ENCODE measurements at places on chromosomes 13 and 19.
A peak's percentile ranks its signal among the peaks of the same experiment; 100 is the strongest.

DNA sequence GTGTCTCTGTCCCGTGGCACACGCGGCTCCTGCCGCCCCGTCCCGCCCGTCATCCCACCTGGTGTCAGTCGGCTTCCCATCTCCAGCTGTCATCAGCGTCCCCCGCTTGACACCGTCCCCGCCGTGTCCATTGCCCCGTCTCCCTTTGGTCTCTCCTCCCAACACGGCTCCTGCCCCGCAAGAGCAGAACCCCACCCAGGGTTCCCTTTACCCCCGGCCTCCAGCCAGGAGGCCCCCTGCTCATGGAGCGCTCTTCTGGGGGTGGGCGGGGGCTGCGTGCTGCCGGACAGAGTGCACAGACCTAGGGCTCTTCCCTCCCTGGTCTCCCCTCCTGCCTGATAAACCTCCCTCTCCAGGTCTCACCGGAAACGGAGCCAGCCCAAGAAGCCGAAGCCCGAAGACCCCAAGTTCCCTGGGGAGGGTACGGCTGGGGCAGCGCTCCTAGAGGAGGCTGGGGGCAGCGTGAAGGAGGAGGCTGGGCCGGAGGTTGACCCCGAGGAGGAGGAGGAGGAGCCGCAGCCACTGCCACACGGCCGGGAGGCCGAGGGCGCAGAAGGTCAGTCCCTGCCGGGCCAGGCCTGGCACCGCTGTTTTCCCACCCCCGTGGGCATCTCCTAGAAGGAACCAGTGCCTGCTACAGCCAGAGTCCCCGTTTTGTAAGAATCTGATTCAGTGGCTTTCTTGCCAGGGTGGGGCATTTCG lies 150.5 kb downstream of the KDM4B start:
- DNase-seq = no peak

DNA sequence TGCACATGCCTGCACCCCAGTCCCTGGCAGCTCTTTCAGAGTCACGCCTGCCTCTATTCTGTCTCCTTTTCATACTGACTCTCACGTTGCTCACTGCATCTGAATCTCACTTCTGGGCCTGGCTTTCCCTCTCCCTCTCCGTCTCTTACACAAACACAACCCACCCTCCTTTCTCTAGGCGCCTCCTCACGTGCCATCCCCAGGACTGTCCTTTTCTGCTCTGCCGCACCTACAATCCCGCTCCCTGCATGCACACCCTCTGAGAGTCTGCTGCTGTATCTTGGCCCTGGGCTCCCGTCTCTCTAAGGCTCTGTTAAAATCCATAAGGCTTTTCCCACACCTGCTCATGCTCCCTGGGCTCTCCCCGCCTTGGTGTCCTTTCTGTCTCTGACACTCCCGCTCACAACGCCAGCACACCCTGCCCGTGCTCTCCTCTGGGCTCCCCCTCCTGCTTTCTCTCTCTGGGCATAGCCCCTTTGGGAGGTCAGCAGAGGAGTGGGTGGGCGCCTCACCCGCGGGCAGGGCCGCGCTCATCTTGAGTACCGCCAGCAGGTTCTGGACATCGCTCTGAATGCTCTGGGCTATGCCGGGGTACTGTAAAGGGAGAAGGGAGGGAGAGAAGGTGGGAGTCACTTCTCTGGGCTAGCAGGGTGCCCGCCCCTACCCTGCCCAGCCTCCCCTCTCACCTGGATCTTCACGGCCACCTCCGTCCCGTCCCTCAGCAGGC lies 12.7 kb upstream of the NUMBL start:
- DNase-seq = no peak

DNA sequence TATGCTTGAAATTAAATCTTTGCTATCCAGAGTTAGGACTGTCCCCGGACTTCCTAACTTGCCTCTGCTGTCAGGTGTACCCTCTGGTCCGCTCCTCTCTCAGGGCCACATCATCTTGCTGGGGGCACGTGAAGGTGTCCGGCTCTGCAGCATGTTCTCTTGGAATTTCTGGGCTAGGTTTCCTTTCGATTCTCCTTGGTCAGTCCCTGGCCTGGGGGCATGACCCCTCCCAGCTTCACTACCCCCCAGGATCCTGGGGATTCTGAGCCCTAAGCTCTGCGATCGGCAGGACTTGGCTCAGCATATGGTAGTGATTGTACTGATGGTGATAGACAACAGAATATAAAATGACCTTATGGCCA lies 5.1 kb upstream of the GPI start:
- DNase-seq = no peak

DNA sequence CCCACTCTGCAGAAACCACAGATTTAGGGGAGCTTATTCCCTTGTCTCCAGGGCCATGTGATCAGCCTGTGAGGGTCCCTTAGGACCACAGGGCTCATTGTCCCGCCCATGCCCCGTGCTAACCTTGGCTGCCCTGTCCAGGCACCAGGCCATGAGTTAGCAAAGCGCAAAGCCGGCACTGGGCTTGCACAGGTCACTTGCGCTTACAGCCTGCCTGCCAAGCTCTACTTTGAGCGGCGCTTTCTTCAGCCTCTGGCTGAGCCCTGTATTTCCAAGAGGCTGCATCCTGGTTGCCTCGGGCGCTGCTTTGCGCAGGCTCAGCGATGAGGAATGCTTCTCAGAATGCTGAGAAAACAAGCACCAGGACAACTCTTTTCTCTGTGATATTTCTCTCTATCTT lies 188.0 kb downstream of the TDRD3 start:
- no peak for DNase-seq

DNA sequence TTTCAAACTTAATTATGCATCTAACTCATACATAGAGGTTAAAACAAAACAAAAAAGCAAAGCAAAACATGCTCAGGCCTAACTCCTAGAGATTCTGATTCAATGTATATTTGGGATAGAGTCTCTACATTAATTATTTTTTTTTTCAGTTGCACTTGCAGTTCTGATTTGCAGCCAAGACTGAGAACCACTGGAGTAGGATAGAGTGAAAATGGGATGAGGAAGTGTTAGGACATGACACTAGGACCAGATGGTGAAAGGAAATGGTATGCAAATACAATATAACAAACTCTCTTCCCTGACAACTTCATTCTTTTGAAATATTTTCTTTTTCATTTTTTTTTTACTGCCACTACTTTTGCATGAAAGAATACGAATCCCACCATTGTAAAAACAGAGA lies 1.8 kb downstream of the CCDC122 start:
- no peak for DNase-seq

GRCh38 chr19:38686530-38686888 lies 39.1 kb downstream of the ACTN4 start:
- peak; percentile 34 for DNase-seq

- no peak for DNase-seq
Measured at GRCh38 chr13:110422913-110423688, 116.0 kb downstream of the COL4A2 start.

- no peak for DNase-seq
Measured at GRCh38 chr13:73934215-73934641, 200.0 kb downstream of the KLF12 start.

DNA sequence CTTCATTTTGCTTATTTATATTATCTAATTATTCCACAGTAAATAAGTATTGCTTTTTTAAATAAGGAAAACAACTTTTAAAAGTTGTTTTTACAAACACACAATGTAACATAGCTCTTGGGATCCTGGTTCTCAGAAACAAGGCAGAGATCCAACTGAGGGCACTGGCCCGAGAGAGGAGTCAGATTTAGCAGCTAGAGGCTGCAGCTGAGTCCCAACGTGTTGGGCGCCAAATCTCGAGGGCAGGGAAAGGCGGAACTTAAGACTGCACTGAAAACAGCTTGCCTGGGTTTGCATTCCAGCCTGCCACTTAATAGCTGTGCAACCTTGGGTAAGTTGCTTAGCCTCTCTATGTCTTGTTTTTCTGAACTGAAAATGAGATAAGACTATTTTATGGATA lies 16.4 kb upstream of the WASF3 start:
- DNase-seq = no peak

DNA sequence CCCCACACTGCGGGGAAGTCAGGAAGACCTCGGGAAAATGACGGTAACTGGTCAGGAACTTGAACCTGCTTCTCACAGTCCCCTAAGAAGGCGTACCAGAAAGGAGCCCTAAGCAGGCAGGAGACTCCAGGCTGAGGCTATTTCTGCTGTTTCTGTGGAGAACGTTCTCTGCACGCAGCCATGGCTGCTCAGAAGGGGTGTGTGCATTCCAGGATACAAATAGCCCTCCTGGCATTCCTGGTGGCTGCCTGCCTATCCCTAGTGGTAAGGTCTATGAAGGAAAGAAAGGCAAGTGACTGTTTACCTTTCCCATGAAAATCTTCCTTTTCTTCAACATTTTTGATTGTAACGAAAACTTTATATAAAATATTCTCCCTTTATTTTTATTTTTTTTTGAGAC lies 2.5 kb downstream of the SGCG start:
- DNase-seq = no peak

- DNase-seq = no peak
Measured at GRCh38 chr13:79659121-79659521, 178.2 kb downstream of the NDFIP2 start.

GRCh38 chr13:41652735-41653361 lies 195.5 kb downstream of the RGCC start:
- peak; percentile 66 for DNase-seq

- DNase-seq = no peak
Measured at GRCh38 chr19:23222998-23223652, 27.1 kb downstream of the ZNF724 start.

DNA sequence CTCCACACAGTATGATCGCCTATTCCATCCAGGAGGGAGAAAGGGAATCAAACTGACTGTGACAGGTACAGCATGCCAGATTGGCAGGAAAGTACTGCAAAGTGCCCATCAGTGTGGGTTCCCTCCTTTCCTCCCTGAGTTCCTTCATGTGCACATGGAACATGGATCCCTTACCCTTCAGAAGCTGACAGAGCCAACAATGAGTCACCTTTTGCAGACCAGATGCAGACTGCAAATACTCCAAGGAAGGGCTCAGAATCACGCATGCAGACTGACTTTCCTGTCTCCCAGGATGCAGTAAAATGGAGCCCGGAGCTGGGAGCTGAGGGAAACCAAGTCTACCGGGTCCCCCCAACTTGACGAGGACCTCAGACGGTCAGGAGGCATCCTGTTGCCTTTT lies 41.8 kb downstream of the SACS start:
- DNase-seq = no peak

DNA sequence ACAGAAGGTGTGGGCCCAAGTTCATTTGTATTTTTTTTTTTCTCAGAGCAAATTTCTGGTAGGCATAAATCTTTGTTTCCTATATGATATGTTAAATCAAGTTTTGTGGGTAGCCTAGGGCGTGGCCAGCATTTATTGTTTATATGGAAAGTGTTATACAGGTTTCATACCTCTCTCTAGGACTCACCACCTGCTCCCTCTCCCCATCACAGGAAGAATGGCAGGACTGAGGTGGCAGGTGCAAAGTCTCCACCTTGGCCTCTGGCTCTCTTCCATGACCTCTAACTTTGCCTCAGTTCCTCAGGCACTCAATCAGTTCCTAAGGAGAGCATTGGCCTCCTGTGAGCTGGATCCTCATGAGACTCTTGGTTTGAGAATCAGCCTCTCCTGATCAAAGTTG lies 172.3 kb upstream of the TSC22D1 start:
- no peak for DNase-seq

DNA sequence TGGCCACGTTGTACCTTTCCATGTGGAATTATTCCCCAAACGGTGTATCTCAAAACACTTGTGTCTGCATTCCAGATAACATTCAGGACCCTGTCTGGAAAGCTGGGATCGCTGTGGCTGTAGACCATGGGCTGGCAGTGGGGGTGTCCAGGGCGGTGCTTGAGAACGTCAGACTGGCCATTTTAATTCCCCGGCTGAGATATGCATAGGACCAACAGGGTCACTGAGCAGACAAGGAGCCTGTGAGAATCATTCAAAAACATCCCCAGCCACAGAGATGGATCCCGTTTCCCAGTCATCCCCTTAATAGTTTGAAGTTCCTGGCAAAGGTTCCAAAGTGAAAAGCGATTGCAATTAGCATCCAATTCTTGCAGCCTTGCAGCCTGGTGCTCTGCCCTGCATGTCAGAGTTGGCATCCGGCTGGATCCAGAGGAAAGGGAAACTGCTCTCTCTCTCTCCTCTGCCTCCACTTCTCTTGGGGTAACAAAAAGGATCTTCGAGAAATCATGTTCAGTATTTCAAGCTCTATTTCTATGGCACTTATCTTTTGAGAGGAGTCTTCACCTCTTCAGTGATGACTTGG lies 41.6 kb downstream of the IFT88 start:
- no peak for DNase-seq

DNA sequence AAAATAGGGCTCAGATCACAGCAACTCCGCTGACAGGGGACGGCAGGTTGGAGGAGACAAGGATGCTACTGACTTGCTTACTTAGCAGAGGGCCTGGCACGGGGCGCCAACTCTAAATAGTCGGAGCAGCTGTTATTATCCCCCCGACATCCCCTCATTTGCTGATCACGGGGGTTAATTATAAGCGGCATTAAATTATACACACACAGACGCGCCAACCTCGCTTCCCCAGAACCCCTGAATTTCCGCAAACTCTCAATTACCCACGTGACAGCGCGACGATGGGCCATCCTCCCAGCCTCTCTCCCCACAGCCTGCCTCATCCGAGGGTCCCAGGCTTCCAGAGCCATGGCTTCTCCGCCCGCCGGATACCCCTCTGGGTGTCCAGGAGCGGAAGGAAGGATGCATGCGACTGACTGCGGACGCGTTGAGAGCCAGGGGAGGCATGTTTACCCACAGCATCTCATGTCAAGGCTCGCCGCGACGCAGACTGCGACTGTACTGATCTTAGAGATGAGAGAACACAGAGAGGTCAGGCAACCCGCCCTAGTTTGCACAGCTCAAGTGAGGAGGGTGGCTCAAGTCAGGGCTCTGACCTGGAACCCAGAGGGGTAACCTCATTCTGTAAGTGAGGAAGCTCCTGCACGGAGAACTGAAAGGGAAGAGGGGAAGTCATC lies 5.7 kb downstream of the PTPRS start:
- no peak for DNase-seq

DNA sequence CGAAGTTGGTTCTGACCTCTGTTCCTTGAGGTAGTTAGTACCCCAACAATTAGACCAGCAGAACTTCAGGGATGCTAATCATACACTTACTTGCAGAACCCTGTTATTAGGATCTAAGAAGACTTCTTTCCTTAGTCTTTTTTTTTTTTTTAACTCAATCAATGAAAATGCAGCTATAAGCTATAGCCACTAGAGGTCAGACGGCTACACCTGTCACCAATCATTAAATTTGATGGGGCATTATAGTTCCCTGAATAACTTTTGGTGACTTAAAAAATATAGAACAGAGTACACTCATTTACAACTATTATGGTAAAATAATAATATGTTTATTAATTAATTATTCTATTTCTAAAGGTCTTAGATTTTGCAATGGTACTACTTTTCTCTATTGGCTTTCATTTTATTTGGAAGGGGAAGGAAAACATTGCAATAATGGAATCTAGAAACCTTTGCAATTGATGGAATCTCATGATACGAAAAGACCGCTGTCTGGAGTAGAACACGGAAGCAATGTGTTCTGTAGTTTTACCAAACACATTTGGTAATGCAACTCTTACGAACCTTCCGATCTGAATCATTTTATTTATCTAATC lies 483.2 kb downstream of the DIAPH3 start:
- DNase-seq = peak; percentile 32

GRCh38 chr13:40484974-40485373 lies 181.5 kb downstream of the FOXO1 start:
- no peak for DNase-seq

- DNase-seq = no peak
Measured at GRCh38 chr19:35692010-35692409, 12.3 kb upstream of the ZBTB32 start.

All from CD4-positive, alpha-beta T cell treated with Interferon alpha-2 for 1 hour (primary cell).